ENCODE measurements at places on chromosomes 6 and 20.

DNA sequence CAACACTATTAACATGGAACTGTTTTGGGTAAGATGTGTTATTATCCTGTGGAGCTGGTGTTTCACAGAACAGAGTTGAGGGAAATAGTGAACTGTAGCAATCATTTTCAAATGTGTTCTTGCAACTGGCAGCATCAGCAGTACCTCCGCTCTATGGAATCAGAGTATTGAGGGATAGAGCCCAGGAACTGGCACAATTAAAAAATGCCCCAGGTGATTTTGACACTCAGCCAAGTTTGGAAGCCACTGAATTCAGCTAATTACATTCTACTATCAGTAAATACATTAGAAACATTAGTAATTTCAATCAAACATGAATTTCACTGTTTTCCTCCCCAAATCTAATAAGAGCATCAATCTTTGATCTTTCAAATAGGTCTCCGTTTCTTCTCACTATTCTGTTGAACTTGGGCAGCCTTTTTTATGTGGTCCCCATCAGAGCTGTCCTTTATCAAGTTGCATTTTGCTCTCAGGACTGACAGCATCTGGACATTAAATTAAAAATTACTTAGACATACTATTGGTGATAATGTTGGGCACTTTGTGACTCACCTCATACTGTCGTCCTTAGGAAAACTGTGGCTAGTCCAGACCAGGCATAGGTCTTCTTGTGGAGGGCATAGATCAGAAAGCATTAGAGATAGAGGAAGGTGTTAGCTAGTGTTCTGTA is 251.5 kb downstream of the DHX35 start:
- H3K27me3 ChIP-seq = no peaks in the 10 kb centered on the region
- DNase-seq = no peak
- no peaks in the 10 kb centered on the region for H3K4me1 ChIP-seq
- H3K27ac ChIP-seq = no peak overlapping the region
- no peaks in the 10 kb centered on the region for H3K36me3 ChIP-seq
- H3K4me3 ChIP-seq = no peak overlapping the region

GRCh38 chr6:137472641-137473137 is 21.5 kb downstream of the OLIG3 start:
- H3K4me3 ChIP-seq = no peak overlapping the region
- H3K4me1 ChIP-seq = no peaks in the 10 kb centered on the region
- no peak for DNase-seq
- peaks cover 38% of the 10 kb centered on the region for H3K27me3 ChIP-seq
- H3K36me3 ChIP-seq = no peaks in the 10 kb centered on the region
- H3K27ac ChIP-seq = no peak overlapping the region

DNA sequence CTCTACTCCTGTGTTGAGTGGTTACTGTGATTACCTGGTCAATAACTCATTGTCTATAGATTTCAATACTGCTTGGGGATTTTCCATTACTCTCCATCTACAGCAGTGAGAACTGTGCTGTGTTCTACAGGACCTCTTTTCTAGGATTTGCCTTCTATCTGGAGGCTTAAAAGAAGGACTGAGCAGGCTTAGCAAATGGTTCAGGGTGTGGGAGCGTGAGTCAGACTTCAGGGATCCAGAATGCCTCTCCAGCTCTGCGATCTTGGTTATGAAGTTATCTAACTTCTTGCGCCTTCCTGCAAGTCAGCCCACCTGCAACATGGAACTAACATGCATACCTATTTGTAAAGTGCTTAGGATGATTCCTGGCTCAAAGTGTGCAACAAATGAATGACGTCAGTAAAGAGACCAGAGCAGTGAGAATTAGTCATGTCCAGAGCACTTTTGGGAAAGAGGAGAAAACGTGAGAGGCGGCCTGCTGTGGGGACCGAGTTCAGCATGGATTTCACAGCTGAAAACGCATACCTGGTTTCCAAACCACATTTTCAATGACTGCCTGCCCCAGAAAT is 610.1 kb upstream of the CDH4 start:
- no peaks in the 10 kb centered on the region for H3K36me3 ChIP-seq
- no peaks in the 10 kb centered on the region for H3K4me1 ChIP-seq
- no peak overlapping the region for H3K4me3 ChIP-seq
- no peak overlapping the region for H3K27ac ChIP-seq
- DNase-seq = no peak
- H3K27me3 ChIP-seq = no peaks in the 10 kb centered on the region

GRCh38 chr6:135496800-135497411 is 634 bp downstream of the AHI1 start:
- H3K27me3 ChIP-seq = no peaks in the 10 kb centered on the region
- peak overlapping the region; percentile 97 for H3K27ac ChIP-seq
- DNase-seq = no peak
- no peaks in the 10 kb centered on the region for H3K36me3 ChIP-seq
- H3K4me1 ChIP-seq = peaks cover 5% of the 10 kb centered on the region
- peak overlapping the region; percentile 55 for H3K4me3 ChIP-seq

GRCh38 chr6:53813096-53813495 is 18.3 kb downstream of the LRRC1 start:
- H3K4me3 ChIP-seq = no peak overlapping the region
- H3K27ac ChIP-seq = peak overlapping the region; percentile 81
- no peaks in the 10 kb centered on the region for H3K36me3 ChIP-seq
- peaks cover 37% of the 10 kb centered on the region for H3K4me1 ChIP-seq
- no peaks in the 10 kb centered on the region for H3K27me3 ChIP-seq
- DNase-seq = peak; percentile 70

DNA sequence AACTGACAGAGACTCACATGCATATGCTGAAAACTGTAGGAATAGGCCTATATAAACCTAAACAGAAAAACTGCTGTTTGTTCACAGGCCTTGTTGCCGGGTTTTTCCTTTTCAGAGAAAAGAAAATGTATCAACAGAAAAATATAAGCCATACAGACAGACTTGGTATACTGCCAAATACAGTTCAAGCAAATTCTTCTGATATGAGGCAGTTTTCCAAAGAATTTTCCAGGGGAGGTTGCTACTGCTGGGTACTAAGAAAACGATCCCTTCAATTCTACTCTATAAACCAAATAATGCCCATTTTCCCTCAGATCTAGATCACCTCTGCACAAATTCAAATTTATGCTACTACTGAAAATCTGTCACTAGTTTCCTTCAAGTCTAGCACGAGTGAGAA is 59.4 kb downstream of the ME1 start:
- no peak overlapping the region for H3K4me3 ChIP-seq
- no peak for DNase-seq
- no peaks in the 10 kb centered on the region for H3K36me3 ChIP-seq
- no peaks in the 10 kb centered on the region for H3K27me3 ChIP-seq
- no peak overlapping the region for H3K27ac ChIP-seq
- H3K4me1 ChIP-seq = no peaks in the 10 kb centered on the region

DNA sequence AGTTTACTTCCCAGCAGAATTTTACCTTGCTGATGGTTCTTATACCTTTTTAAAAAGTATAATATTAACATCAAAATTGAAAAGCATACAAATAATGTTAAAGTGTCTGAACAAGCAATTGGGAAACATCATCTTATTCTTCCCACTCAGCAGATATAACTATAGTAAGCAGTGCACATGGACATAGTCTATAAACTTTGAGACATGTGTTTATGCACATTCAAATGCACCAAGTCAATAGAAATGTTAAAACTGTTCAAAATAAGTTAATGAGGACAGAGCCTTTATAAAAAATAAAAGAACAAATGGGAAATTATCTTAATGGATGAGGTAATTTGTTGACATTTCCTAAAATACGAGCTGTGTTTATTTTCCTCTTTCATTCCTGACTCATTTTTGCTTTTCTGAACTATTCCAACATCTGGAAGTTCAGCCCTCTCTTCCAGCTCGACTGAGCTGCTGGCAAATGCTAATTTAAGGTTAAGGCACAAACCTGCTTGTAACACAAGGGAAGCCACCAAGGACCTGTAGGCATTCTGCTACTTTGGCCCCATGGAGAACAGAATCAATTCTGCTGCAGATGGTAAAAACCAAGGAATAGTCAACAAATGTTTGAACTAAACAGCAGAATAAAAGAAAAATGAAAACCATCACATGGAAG is 110.3 kb upstream of the MAP3K4 start:
- DNase-seq = no peak
- no peak overlapping the region for H3K4me3 ChIP-seq

GRCh38 chr20:4090756-4091489 is 75.6 kb upstream of the RNF24 start:
- H3K27ac ChIP-seq = no peak overlapping the region
- no peaks in the 10 kb centered on the region for H3K4me1 ChIP-seq
- H3K27me3 ChIP-seq = peaks cover 4% of the 10 kb centered on the region
- H3K36me3 ChIP-seq = no peaks in the 10 kb centered on the region
